ENCODE measurements at places on chromosomes 11 and 22.

DNA sequence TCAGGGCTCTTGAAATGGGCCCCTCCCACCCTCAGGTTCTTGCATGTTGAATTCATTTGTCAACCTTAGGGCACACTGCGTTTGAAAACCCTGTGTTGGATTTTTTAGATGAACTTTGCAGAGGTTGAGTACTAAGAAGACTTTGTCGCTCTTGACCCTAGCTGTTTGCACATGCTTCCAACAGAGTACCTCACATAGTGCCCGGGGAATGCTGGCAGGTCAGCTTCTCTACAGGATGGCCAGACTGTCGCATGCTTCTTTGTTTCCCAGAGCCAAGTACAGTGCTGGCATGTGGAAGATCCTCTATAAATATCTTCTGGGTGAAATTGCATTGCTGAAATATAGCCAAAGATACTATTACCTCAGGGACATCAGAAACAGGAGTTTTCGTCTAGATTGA is 59.9 kb downstream of the FAT3 start:
- no peak for DNase-seq

DNA sequence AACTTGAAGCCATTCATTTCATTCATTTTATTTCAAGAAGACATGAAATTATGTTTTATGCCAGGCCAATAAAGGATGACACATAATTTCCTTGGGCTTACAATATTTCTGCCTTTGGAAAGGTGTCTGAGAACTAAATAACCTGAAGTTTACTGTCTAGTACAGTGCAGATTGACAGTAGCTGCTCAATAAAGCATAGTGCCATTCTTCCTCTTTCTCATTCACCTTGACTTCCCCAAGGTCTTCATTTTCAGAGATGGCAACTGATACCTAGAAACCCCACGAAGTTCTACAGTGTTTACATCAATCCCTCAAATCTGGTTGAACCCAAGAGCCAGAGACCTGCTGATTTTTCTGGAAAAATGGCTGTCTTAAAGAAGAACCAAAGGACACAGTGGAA is 144.3 kb upstream of the SYN3 start:
- no peak for DNase-seq

DNA sequence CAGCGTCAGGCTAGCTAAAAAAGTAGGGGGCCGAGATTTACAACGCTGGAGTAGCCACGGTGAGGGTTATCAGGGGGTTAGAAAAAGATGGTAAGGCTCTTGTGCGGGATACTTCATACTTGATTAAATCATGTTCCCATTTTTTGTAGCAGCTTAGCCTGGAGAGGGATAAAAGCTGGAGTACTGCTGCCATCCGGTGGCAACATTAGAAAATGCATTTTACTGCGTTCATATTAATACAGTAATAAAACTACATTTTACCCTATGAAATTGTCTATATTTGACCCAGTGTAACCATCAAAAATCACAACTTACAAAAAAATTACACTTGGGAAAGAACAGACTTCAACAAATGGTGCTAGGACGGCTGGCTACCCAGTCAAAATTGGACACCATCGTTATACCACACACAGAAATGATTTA is 17.3 kb downstream of the RPUSD4 start:
- DNase-seq, result no peak

- DNase-seq, result peak; percentile 28
Measured at GRCh38 chr11:2466869-2467694, 22.3 kb downstream of the KCNQ1 start.

- DNase-seq, result peak; percentile 11
Measured at GRCh38 chr22:41446057-41446501, 522 bp downstream of the TOB2 start.

DNA sequence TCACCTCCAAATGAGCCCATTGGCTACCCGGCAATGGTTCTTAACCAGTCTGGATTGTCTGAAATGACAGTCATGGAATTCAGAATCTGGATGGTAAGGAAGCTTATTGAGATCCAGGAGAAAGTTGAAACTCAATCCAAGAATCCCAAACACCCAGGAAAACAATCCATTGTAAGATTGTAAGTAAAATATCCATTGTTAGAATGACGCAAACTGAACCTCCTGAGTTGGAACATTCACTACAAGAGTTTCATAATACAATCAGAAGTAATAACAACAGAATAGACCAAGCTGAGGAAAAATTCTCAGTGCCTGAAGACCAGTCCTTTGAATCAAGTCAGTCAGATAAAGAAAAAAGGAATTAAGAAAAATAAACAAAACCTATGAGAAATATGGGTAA is 22.1 kb downstream of the OR8G5 start:
- DNase-seq, result no peak

DNA sequence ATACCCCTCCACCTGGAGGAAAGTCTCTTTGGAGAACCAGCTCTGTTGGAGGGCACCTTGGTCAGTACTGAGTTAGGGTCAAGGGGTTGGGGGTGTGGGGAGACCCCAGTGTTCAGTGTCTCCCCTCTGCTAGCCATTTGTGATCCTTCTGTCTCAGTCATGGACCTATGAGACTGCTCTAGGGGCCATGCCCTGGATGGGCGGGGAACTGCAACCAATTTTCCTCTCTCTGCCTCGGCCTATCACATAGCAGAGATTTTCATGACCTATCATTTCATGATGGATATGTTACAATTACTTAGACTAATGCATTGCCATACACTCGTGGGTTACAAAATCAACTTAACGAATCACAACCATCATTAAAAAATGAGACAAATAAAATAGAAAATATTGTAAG is 7.4 kb downstream of the OTOG start:
- DNase-seq, result no peak

GRCh38 chr11:65857500-65857852 is 504 bp downstream of the CFL1 start:
- no peak for DNase-seq

DNA sequence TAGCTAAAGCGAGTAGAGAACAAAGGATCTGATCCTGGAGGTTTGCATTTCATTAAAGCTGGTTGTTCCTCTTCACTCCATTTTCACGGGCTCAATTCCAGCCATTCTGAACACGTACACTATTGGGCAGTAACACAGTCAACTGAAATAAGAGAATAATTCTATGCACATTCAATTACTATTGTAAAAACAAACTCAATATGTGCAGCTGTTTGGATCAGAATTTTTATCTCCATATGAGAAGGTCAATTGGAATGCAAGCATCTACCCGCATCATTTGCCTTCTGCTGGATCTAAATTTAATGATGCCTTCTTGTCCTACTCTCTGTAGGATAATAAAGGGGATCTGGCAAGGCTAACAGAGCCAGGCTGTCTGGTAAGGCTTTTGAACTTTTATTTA is 562.8 kb upstream of the CCDC179 start:
- no peak for DNase-seq

GRCh38 chr11:25615069-25615468 is 716.9 kb upstream of the ANO3 start:
- DNase-seq, result no peak

- peak; percentile 40 for DNase-seq
Measured at GRCh38 chr22:23315341-23315917, 135.1 kb downstream of the BCR start.

DNA sequence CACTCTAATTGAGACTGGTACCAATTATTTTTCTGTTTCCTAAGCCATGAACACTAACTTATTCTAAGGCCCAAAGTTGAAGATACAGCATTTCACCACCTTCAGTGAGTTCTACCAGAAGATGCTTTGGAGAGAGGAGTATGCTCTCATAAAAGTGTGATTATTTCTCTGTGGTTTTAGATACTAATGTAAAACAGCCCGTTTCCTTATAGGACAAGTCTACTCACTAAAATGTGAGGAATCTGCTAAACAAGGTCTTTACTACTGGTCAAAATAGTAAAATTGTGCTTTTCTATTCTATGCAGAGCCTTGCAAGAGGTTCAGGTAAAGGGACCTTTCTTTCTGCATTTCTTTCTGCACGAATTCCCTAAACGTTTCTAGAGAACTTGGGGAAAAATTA is 2.4 kb downstream of the LGR4 start:
- DNase-seq, result no peak

DNA sequence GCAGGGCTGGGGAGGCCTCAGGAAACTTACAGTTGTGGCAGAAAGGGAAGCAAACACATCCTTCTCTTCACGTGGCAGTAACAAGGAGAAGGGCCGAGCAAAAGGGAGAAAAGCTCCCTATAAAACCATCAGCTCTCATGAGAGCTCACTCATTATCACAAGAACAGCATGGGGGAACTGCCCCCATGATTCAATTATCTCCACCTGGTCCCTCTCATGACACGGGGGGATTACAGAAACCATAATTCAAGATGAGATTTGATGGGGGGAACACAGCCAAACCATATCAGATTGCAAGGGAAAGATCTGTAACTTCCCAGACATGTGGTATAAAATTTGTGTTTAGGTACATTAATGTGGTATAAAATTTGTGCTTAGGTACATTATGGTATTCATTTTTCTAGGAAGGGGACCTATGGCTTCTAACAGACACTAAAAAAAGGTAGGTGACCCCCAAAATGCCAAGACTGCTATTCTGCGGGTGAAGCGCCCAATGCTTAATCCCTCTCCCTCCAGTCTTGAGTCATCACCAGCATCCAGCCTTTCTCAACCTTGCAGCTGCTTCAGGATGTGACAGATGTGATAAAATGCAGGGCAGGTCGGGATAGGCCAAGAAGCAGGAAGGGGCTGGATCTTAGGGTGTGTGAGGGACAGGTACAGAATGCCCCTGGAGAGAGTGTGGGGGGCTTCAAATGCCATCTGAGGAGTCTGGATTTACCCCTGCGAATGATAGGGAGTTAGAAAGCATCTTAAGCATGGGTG is 57.7 kb upstream of the AMPD3 start:
- no peak for DNase-seq

GRCh38 chr11:47373876-47374719 is 4.2 kb downstream of the SPI1 start:
- peak; percentile 73 for DNase-seq

DNA sequence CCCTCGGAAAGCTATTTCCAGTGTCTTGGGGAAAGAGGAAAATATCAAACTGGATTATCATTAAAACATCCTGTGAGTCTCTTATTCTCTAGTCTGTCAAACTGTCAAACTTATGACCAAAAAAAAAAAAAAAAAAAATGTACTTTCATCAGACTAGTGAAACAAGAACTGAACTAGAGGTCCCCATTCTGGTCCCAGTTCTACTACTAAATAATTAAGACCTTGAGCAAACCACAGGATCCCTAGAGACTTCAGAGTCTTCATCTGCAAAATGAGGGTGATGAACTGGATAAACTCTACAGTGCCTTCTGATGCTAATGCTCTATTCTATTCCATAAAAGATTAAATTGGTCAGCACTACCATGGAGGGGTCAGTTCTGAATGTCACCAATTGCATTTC is 105.8 kb downstream of the SERGEF start:
- DNase-seq, result no peak

DNA sequence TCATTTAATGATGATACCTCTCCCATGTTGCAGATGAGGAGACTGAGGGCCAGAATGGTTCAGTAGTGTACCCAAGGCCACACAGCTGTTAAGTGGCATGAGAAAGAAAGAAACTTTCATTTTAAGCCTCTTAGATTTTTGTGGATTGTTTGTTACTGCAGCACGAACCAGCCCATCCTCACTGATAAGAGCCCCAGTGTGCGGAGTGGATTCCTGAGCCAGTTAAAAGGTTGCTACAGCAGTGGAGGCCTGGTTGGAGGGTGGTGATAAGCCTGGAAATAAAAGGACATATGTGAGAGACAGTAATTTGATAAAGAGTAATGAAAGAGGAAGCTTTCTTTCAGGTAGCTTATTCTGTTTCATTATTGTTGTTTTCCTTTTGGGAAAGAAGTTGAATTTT is 89.0 kb downstream of the ATXN10 start:
- no peak for DNase-seq

- no peak for DNase-seq
Measured at GRCh38 chr22:26985931-26986782, 328.8 kb downstream of the MIAT start.

DNA sequence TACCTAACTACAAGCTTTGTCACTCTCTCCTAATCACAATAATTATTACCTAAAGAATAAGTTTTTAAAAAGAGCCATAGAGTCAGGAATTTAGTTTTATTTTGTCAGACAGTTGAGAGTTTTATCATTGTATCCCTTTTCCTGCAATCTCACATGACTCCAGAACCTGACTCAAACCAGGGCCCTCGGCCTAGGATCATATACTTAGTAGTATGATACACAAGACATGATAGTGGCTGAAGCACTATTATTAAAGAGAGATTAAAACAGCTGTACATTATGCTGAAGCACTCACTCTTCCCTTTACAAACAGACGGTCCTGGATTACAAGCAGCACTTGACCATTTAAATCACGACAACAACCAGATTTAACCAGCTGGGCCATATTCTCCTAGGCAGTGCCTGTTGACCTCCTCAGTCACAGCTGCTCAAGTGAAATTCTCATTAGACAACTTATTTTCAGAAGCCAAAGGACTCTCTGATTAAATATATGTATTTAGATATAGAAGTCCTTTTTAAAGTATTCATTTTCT is 44.0 kb downstream of the SOX6 start:
- no peak for DNase-seq

- DNase-seq, result no peak
Measured at GRCh38 chr22:40487663-40488249, 117.4 kb downstream of the SGSM3 start.

- no peak for DNase-seq
Measured at GRCh38 chr11:8327761-8328192, 64.1 kb upstream of the LMO1 start.

DNA sequence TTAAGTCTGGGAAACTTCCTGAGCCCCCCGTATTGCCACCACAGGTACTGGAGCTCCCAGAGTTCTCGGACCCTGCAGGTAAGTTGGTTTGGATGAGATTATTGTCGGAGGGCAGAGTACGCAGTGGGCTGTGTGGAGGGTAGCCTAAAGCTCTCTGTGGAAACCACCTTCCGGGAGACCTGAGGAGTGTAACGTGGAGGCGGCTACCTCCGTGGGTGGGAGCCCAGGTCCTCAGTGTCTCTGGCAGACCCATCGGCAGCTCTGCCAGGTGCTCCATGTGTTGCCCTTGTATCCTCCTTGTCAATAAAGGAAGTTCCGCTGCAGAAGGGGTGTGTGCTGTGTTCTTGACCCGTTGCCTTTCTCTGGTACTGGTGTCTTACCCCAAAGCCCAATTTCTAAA is 61.4 kb downstream of the SYT13 start:
- DNase-seq, result no peak

- DNase-seq, result no peak
Measured at GRCh38 chr11:120031612-120032600, 106.0 kb downstream of the TRIM29 start.

DNA sequence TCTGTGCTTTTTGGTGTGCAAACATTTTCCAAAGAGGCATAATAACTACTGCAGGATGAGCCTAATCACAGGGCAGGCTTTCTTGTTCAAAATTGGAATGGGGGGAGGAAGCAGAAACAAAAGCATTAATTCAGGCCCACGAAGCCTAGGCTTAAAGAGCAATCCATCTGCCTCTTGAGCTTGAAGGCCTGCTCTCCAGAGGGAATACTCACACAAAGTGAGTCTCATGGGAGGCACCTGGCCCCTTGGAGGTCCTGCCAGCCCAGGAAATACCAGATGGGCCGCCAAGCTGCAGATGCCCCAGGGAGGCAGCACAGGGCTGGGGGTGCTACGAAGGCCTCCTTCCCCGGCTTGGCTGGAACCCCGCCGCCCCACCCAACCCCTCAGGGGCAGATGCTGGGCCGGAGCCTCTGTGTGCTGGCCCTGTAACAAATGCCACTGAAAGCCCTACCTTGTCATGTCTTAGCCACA is 39.3 kb upstream of the COMT start:
- no peak for DNase-seq
